Foreskin keratinocyte (primary cell): ENCODE measurements at places on chromosomes 7 and 10.

DNA sequence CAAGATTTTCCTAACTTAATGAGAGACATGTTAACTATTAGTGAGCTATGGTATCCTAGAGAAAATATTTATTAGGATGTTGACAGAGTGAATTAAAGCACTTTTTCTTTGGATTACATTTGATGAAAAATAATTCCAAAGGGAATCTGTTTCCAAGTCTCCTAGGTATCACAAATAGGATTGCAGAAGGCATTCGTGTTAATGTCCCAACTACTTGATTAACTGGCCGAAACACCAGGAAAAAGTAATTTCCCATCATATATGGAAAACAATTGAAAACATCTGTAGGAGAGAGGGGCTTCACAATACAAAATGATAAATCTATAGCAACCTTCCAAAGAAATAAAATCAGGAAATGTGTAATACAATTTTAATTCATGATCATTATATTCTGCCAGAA lies 406.7 kb downstream of the PARD3 start:
- DNase-seq: no peak

DNA sequence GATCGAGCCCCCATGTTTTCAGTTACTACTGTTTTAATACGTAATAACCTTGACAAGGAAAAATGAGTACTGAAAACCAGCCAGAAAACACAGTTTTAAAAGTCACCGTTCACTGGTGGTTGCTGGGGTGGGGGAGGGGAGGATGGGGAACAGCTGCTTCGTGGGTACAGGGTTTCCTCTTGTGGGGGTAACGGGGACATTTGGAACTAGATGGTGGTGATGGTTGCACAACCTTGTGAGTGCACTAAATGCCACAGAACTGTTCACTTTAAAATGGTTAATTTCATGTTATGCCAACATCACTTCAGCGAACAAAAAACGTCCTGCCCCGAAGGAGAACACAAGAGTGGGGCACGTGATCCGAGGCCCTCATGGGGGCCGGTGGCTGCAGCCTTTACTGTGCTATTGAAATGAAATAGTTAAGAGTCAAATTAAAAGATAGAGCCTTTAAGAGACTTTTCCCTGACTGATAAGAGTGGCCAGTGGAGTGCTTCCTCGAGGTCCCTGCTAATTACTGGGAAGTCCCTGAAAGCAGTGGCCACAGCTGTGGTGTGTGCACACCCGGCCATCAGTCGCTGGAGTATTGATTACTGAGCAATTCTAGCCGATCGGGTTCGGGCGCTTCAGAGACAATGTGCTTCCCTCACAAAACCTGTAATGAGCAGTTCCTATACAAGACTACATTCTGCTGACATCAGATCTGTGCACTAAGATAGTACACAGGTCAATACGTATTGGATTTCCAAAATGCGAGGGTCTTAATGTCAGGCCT lies 80.3 kb downstream of the EBF3 start:
- no peak for DNase-seq

DNA sequence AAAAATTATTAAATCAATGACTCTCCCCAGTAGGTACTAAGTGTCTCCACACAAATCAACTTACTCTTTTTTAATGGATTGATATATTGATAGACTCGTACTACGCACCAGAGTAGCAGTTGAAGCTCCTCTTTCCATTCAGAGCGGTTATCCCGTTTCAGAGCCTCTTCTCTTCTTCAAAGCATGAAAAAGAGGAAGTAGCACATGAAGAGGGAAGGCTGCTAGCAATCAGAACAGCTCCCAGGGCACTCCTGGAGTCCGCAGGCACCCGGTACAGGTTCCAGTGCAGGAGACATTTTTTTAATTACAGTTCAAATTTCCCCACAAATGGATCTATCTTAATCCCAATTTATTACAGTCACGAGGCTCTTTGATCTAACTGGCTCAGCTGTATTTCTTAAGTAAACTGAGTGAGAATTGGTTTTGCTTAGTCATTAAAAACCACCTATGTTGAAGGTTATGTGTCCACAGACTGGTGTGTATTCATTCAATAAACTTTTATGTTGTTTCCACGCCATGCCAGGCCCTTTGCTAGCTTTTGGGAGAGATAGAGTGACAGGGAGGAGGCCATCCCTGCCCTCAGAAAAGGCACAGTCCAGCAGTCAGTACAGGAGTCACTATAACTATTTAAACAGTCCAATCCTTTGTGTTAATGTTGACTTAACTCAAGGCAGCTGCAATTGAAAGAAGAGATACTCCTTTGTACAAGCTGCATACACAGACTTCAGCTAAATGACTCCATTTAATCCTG lies 32.1 kb upstream of the CALN1 start:
- no peak for DNase-seq

- peak; percentile 20 for DNase-seq
Measured at GRCh38 chr7:1720326-1720725, 50.2 kb downstream of the ELFN1 start.

GRCh38 chr7:82015751-82016150 lies 245.9 kb upstream of the HGF start:
- DNase-seq: no peak

DNA sequence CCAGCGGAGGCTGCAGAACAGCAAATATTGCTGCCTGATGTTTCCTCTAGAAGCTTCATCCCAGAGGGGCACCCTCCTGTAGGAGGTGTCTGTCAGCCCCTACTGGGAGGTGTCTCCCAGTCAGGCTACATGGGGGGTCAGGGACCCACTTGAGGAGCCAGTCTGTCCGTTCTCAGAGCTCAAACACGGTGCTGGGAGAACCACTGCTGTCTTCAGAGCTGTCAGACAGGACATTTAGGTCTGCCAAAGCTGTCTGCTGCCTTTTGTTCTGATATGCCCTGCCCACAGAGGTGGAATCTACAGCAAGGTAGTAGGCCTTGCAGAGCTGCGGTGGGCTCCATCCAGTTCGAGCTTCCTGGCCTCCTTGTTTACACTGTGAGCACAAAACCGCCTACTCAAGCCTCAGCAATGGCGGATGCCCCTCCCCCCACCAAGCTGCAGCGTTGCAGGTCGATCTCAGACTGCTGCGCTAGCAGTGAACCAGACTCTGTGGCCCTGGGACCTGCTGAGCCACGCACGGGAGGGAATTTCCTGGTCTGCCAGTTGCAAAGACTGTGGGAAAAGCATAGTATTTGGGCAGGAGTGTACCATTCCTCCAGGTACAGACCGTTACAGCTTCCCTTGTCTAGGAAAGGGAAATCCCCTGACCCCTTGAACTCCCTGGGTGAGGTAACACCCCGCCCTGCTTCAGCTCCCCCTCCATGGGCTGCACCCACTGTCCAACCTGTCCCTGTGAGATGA lies 17.7 kb upstream of the MINDY3 start:
- no peak for DNase-seq

GRCh38 chr7:158273138-158273651 lies 314.4 kb downstream of the PTPRN2 start:
- no peak for DNase-seq

DNA sequence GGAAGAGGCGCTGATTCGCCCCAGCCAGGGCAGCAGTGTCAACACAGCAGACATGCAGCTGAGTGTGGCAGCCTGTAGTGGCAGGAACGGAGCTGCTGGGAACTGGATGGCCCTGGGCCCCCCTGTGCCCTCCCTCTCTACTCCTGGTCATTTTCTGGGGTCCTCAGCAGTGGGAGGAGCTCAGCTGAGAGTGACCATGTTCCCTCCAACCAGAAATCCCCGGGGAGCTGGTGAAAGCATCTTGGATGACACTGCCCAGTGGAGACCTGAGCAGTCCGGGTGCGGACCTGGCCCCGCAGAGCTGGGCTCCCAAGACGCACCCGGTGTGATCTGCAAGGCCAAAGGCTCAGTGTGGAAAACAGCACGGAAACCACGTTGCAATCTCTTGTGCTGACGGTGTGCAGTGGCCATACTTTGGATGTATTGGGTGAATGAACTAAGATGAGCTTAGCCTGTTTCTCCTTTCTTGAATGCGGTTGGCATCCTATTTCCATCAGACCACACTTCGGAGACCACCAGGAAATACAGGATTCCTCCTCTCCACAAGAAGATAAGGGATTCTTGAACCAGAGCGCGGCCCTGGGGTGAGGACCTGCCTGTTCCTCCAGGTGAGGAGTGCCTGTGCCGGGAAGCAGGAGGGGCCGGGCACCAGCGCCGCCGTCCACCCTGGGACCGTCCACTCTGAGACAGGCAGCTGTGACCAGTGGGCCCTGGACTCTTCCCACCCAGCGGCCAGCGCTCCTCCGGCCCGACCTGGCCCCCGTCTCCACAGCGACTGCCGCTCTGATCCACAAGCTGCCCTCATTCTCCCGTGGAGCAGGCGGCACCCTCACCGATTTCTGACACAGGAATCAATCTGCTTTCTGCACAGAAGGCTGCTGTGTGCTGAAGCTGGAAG lies 93.5 kb upstream of the DIP2C start:
- no peak for DNase-seq

DNA sequence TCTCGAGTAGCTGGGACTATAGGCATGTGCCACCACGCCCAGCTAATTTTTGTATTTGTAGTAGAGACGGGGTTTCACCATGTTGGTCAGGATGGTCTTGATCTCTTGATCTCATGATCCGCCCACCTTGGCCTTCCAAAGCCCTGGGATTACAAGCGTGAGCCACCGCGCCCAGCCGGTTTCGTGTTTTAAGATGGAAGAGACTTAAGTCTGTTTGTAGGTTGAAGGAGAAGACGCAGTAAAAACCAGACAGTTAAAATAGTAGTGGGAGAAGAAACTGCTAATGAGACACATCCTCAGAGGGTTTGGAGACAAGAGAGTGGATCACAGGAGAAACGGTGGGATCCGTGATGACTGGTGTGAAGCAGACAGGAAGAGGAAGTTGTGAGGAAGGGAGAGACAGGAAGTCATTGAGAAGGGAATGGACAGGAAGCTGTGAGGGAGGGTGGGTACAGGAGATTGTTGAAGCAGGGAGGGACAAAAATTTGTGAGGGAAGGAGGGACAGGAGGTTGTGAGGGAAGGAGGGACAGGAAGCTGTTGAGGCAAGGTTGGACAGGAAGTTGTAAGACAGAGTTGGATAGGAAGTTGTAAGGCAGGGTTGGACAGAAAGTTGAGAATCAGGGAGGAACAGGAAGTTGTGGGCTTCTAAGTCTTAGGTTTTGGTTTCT lies 115.5 kb downstream of the WDFY4 start:
- no peak for DNase-seq

DNA sequence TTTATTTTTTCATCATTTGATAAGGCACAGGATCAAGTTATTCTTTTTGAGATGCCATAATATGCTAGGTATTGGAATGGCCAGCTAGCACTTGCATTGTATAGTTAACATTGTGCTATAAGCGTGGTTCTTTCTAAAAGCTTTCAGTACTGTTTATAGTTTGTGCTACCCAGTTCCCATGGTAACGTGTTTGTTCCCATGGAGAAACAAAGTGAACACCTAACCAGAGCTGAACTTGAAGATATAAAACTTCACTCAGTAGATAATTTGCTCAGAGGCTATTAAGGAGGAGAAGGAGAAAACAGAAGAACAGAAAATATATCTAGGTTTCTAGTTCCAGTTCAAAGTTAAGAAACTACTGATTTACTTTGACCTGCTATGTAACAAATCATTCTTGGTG lies 23.6 kb upstream of the ITGB8 start:
- DNase-seq: no peak

GRCh38 chr7:129108581-129108980 lies 35.9 kb upstream of the TSPAN33 start:
- peak; percentile 26 for DNase-seq

GRCh38 chr10:2263561-2263960 lies 526.2 kb upstream of the ADARB2 start:
- DNase-seq: no peak

- DNase-seq: no peak
Measured at GRCh38 chr7:4191525-4191924, 490.6 kb upstream of the FOXK1 start.

- DNase-seq: no peak
Measured at GRCh38 chr10:120987359-120987758, 136.2 kb downstream of the WDR11 start.

DNA sequence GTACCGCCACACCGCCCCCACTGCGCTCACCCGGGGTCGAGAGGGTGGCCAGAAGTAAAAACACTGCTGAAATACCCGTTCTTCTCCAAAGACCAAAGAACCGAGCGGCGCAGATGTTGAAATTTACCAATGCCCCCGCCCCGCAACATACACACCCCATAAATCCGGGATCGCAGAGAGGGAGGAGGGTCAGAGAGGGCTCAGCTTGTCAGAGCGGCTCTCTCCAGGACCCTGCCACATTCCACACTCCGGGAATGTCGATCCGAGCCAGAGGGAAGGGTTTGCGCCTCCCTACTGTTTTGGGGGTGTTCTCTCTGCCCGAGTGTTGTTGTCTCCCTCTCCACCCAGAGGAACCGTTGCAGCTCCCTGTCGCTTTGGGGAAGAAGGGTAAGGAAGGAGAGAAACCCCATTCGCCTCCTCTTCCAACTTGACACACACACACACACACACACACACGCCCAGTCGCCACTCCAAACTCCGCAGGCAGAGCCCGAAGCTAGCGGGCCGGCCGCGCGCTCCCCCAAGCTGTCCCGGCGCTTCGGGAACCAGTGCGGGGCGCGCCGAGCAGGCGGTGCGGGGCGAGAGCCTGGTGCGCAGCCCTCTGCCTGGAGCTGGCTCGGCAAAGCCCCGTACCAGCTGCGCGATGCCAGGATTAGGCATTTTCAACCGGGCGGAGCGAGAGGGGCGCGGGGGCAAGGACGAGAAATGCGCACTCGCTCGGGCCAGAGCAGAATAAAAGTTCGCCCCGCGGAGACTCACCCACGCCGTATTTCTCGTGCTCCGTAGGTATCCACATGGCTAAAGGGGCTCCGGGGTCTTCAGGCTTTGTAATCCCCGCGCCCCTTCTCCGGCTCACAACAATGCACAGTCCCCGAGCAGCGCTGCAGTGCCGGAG lies 609 bp downstream of the DOCK4 start:
- peak; percentile 68 for DNase-seq
